Nasal cavity respiratory epithelium epithelial cell of viscerocranial mucosa (primary cell): ENCODE measurements at places on chromosomes 12 and 14. TPM values are rescaled to one million over a fixed set of nuclear protein-coding genes. Genes with fewer than 3 reads are reported as not detected.

The CAPS2 gene
- 2.7 and 6.1 TPM in 2 replicates for total RNA-seq

The CAPZA3 gene
- total RNA-seq: not detected in 2 replicates

The CDK2 gene
- total RNA-seq: 8.3 and 10.6 TPM in 2 replicates

The PRB3 gene
- total RNA-seq: not detected in 2 replicates

The HOXC11 gene
- total RNA-seq: not detected in 2 replicates

The SERPINA3 gene
- 1.7 and 234 TPM in 2 replicates for total RNA-seq

The SOAT2 gene
- total RNA-seq: not detected in 2 replicates

The AJUBA gene
- 155 and 317 TPM in 2 replicates for total RNA-seq

The AMIGO2 gene
- 31.8 and 95.7 TPM in 2 replicates for total RNA-seq

The C14orf39 gene
- 0.68 and 1.1 TPM in 2 replicates for total RNA-seq

The SMIM41 gene
- under 0.01 TPM in 1 of 2 replicates, not detected in the other for total RNA-seq

The SIX1 gene
- total RNA-seq: 6.2 and 11.2 TPM in 2 replicates

The IFNG gene
- total RNA-seq: not detected in 2 replicates

The KRT6A gene
- 14,274 and 14,814 TPM in 2 replicates for total RNA-seq

The RILPL1 gene
- total RNA-seq: 7.9 and 17.4 TPM in 2 replicates

The WNK1 gene
- total RNA-seq: 96.7 and 314 TPM in 2 replicates

The TRHDE gene
- under 0.01 and 0.21 TPM in 2 replicates for total RNA-seq

The NID2 gene
- total RNA-seq: under 0.01 and 0.07 TPM in 2 replicates

The SLC6A13 gene
- total RNA-seq: under 0.01 and 0.64 TPM in 2 replicates

The INHBC gene
- not detected in 2 replicates for total RNA-seq

The ACVRL1 gene
- total RNA-seq: not detected in 2 replicates
